ENCODE measurements at places on chromosomes 12 and 14.

DNA sequence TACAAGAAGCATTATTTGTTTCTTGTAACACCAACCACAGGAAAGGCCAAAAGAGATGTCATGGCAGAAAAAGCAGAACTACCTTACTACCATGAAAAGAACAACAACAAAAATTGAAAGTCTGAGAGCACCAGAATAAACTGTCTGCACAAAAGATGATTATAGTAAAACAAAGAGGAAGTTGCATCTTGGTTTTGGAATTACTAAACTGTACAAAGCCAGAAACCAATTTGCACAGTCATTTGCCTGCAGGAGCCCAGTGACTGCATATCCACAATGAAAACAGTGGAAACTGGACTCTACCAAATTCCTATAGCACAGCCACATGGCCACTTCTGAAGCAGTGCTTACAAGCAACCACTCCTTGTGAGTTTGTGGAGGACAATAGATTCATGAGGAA lies 276.2 kb downstream of the SSPN start:
- no peak for DNase-seq

- no peak for DNase-seq
Observed at GRCh38 chr12:124210991-124211577, 83.8 kb upstream of the RFLNA start.

- no peak for DNase-seq
Observed at GRCh38 chr14:52314595-52315354, 663 bp downstream of the PTGER2 start.

GRCh38 chr12:11615481-11615880 lies 34.0 kb upstream of the ETV6 start:
- DNase-seq = no peak

GRCh38 chr14:50061664-50062437 lies 54.5 kb downstream of the VCPKMT start:
- DNase-seq = no peak

DNA sequence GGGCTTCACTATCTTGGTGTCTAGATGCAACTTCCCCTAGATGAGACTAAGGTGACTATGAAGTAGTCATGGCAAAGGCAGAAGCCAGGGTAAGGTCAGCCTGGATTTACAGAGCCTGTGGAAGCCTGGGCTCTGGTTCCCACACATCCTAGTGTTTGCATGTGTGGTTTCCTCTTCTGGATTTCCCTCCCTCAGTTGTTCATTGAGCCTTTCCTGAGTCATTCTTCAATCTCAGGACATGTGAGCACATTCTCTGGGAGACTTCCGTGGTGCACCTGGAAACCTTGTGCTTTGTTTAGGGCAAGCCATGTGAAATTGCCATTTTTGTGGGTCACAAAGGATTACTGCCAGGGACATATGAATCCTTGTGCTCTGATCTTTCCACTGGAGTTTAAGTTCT lies 236.6 kb downstream of the C12orf75 start:
- no peak for DNase-seq

DNA sequence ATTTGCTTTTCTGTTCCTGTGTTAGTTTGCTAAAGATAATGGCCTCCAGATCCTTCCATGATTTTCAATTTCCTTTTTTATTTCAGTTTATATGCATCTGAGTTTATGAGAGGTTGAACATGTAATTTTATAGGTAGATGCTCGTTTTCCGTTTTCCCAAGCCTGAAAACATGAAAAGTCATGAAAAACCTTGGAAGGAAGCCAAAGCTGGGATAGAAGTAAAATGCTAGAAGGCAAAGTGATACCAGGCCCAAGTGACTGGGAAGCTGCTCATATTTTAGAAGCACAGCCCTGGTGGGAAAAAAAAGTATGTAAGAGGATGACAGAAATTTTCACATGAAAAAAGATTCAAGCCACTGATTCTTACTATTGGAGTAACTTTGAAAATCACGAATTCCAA lies 290.8 kb downstream of the PRKD1 start:
- DNase-seq = no peak

DNA sequence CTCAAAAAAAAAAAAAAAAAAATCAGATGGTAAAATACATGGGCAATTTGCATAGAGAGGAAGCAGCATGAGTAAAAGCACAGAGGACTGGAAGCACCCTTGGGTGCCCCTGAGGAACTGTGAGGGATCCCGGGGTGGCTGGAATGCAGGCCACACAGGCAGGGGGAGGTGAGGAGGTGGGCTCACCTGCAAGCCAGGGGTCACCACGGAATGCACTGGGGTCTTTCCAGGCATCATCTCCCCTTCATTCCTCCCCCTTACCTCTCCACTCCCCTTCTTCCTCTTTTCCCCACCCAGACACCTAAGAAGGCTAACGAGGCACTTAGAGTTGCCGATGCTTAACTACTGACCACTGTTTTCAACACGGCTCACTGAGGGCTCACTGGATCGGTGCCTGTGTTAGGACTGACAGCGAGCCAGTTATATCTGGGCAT lies 14.4 kb upstream of the HIP1R start:
- DNase-seq = no peak

DNA sequence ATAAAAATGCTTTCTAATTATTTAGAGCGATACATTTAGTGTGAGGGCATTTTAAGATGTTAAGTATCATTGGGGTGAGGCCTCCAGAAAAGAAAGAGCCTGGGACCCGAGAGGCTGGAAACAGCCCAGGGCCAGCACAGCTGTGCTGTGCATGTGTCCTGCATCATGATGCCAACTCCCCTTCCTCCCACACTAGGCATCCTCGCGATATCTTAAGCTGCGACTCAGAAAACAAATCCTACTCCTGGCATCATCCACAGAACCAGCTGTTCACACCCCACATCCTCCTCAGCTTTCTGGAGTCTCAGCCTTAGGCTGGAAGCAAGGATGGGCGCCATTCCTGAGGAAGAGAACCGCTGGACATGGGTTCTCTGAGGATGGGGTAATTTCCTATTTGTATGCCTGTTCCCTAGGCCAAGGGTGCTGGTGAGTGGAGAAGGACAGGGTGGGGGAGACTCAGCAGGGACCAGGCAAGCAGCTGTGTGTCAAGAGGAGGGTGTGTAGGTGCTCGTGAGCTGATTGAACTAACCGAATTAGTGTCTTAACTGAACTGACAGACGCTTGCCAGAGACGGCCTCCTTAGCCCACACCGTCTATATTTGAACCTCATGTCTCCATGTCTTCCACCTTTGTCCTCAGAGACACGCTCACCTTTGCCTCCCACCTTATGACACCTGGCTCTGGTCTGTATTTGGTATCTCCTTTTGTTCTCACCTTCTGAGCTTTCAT lies 15.6 kb upstream of the MCRS1 start:
- DNase-seq = no peak

DNA sequence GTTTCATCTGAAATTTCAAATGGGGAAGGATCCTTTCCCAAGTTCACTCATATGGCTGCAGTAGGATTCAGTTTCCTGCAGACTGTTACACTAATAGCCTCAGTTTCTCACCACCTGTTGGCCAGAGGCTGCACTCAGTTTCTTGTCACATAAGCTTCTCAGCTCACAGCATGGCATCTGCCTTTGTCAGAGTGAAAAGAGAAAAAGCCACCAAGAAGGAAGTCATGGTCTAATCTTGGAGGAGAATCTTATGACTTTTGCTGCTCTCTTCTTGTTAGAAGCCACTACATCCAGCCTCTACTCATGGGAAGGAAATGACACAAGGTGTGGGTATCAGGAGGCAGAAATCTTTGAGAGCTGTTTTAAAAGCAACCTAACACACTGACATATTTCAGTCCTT lies 39.4 kb upstream of the BTG1 start:
- no peak for DNase-seq

DNA sequence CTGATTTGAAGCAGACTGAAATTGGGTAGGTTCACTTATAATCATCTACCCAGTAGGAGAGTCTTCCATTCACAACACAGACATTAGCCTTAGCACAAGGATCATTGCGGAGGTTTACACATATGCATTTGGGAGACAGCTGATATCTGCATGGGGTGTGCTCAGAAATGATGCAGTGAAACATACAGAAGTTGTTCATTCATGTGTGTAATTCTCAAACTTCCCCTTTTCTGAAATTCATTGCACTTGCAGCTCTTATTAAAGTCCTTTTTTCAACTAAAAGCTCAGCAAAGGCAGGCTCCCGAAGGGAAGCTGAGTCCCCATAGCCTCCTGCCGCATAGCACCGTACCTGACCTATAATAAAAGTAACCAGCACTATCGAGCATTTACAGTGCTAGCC lies 218.3 kb upstream of the CRY1 start:
- no peak for DNase-seq

DNA sequence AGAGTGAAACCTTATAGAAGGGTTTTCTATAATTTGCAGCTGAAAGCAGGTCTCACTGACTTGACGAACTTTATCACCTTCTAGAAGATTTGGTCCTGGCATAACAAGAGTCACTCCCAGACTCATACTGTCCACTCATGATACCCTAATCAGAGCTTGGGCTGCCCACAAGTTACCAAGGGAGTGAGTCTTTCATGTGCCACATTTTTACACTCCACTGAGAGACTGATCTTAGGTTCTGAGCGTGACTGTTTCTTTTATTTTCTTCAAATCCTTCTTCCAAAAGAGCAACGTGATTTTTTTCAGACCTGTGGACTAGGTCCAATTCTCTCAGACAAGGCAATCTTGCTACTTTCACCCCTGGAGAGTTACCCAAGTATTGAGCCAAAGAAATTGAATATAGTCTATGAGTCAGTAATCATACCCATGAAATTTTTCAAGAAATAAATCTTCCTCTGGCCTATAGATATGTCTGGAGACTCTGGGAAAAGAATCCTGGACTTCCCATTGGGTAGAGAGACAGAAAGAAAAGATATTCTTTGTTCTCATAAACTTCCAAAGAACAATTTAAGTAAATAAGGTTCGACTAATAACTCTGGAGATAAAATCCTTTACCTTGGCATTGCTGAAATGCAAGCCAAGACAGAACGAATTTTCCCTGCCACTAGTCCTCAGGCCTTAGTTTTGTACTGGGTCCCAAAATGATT lies 26.9 kb downstream of the SIX1 start:
- no peak for DNase-seq

- no peak for DNase-seq
Observed at GRCh38 chr12:95118788-95119179, 45.4 kb upstream of the NR2C1 start.

GRCh38 chr12:96810057-96810456 lies 97.0 kb upstream of the NEDD1 start:
- DNase-seq = no peak

- no peak for DNase-seq
Observed at GRCh38 chr12:97464385-97465321, 2.0 kb downstream of the RMST start.

- DNase-seq = no peak
Observed at GRCh38 chr14:95260537-95261361, 59.0 kb downstream of the CLMN start.

GRCh38 chr12:17954788-17955187 lies 135.2 kb downstream of the RERGL start:
- DNase-seq = no peak

DNA sequence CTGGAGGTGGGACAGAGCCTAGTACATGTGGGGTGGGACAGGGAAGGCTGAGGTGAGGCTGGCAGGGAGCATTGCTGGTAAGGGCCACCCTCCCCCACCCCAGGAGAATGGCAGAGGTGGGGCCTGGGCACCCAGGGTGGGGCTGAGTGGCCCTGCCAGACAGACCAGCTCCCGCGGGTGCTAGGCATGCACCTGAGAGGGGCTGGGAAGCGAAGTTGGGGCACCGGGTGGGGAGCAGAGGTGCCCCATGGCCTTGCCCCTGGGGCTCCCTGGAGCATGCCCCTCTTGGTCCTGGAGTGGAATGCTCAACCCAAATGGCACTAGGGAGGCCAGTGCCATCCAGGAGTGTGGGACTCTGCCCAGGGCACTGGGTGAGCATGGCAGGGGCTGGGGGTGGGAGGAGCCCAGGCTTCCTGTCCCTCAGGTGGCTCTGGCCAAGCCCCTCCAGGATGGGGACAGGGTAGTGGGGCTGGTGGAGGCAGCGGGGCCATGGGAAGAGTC lies 1.3 kb downstream of the TNFAIP2 start:
- DNase-seq = no peak

DNA sequence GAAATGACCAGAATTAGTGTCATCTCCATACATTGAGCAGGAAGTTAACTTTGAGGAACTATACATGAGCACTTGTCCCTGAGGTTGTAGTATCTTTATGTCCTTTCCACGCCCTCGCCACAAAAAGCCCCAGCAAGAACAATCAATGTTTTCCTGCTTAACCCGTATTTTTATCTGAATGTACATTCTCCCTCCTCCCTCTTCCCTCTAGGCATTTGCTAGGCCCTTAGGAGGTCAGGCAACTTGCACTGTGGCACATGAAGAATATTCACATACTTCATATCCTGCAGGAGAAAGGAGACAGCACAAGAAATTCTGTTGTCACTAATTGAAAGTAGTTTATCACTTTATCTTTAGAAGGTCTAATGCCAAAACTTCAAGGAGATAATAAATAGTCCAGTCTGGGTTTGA lies 18.1 kb upstream of the DUSP6 start:
- no peak for DNase-seq

DNA sequence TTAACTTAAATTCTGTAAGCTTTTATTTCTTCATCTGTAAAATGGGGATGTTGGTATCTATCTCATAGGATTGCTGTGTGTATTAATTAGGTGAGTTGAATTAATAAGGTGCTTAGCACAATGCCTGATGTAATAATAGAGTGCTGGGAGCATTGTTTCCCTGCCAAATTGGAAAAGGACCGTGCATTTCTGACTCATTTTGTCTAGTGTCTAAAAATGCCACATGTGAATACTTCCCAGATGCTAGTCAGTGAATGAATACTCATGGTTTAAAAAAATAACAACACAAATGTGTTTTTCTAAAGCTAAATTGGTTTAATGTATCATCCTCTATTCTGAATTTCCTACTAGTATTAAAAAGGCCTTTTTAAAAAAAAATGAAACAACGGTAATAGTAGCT lies 45.4 kb upstream of the NEDD1 start:
- DNase-seq = no peak

Data from dorsolateral prefrontal cortex (tissue), 122 donors.